ENCODE measurements at places on chromosomes 5 and 9. TPM values are rescaled to one million over a fixed set of nuclear protein-coding genes. Genes with fewer than 3 reads are reported as not detected.

INSL4 gene
- not detected for total RNA-seq

CCL28 gene
- 22.8 TPM for total RNA-seq

C6 gene
- total RNA-seq: not detected

PCDHA12 gene
- not detected for total RNA-seq

DPH7 gene
- total RNA-seq: 26.7 TPM

THBS4 gene
- 1.7 TPM for total RNA-seq

MRNIP gene
- 17.4 TPM for total RNA-seq

GRCh38 chr9:90024409-90024808 lies 419.6 kb downstream of the GADD45G start:
- peaks cover 16% of the 10 kb centered on the region for H3K27me3 ChIP-seq
- H3K36me3 ChIP-seq: no peaks in the 10 kb centered on the region
- no peak overlapping the region for H3K27ac ChIP-seq
- no peak overlapping the region for H3K4me3 ChIP-seq
- no peak for ATAC-seq

GRCh38 chr5:140242890-140243585 lies 59.9 kb downstream of the PFDN1 start:
- H3K27ac ChIP-seq: no peak overlapping the region
- H3K4me1 ChIP-seq: peaks cover 13% of the 10 kb centered on the region
- no peak for ATAC-seq

DNA sequence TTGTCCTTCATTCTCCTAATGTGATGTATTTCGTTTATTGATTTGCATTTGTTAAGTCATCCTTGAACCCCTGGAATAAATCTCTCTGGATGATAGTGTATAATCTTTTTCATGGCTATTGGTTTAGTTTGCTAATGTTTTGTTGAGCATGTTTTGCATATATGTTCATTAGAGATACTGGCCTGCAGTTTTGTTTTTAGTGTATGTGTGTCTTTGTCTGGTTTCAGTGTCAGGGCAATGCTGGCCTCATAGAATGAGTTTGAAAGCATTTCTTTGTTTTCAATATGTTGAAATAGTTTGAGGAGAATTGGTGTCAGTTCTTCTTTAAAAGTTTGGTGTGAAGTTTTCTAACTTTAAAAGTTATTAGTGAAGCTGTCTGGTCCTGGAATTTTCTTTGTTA lies 149.6 kb upstream of the ATP10B start:
- ATAC-seq: no peak
- H3K4me3 ChIP-seq: no peak overlapping the region
- no peak overlapping the region for H3K27ac ChIP-seq

GRCh38 chr5:53381-54174 lies 38.4 kb upstream of the PLEKHG4B start:
- H3K27me3 ChIP-seq: peaks cover 18% of the 10 kb centered on the region
- H3K4me3 ChIP-seq: peak overlapping the region; percentile 44
- peaks cover 4% of the 10 kb centered on the region for H3K4me1 ChIP-seq
- H3K36me3 ChIP-seq: no peaks in the 10 kb centered on the region
- no peak overlapping the region for H3K27ac ChIP-seq

DNA sequence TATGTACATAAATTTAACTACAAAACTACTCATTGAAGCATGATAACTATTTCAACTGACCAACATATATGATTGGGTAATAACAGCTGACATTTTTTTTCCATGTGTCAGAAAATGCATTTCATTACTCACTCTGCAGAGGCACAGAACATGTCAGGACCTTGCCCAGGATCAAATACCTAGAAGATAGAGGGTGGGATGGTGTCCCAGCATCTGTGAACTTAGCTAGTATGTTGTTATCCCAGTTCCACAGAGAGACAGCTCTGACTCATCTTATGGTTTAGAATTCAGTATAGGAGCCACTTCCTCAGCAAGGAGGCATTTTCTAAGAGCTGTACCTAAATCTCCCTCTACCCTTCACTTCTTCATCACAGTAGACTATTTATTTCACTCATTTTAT lies 1198.6 kb upstream of the ACO1 start:
- no peaks in the 10 kb centered on the region for H3K36me3 ChIP-seq
- no peak overlapping the region for H3K27ac ChIP-seq
- H3K27me3 ChIP-seq: no peaks in the 10 kb centered on the region
- H3K4me3 ChIP-seq: no peak overlapping the region
- no peaks in the 10 kb centered on the region for H3K4me1 ChIP-seq
- ATAC-seq: peak; percentile 32

DNA sequence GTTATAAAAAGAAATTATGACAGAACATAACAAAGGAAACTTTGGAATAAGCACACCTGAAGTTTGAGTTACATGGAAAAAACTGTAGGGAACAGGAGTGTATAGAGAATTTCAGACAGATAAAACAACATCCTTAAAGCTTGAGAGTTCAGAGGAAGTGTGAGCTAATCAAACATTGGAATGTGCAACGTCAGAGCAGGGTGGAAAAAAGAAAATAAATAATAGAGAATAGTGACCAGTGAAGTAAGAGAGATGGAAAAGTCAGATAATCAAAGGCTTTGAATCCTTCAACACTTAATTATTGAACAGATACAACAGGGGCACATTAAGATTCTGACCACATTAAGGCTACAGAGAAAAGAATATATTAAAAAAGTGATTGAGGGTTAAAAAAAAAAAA lies 128.5 kb upstream of the CDH10 start:
- H3K27me3 ChIP-seq: no peaks in the 10 kb centered on the region
- no peaks in the 10 kb centered on the region for H3K36me3 ChIP-seq
- H3K27ac ChIP-seq: no peak overlapping the region
- no peak overlapping the region for H3K4me3 ChIP-seq

- no peak overlapping the region for H3K27ac ChIP-seq
- no peak overlapping the region for H3K4me3 ChIP-seq
- no peak for ATAC-seq
- no peaks in the 10 kb centered on the region for H3K36me3 ChIP-seq
- H3K27me3 ChIP-seq: peaks cover 15% of the 10 kb centered on the region
Measured at GRCh38 chr5:179187681-179188575, 127.8 kb downstream of the ZNF354C start.

DNA sequence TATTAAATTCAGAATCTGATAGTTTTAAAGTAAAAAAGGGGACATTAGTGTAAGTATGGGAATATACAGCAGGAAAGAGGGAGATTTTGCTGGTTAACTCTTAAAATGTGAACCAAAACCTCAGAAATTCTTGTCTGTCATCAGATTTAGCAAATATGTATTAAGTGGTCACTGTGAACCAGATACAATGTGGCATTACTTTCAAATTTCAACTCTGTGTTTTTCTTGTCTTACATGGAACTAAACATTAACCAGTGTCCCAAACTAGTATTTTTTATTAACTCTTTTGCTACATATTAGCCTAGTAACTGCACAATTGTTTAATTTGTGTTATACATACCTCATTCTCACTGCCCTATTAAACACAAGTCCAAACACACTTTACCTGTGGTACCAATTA lies 259.9 kb upstream of the RASA1 start:
- H3K4me3 ChIP-seq: no peak overlapping the region
- no peaks in the 10 kb centered on the region for H3K36me3 ChIP-seq
- H3K4me1 ChIP-seq: no peaks in the 10 kb centered on the region
- no peaks in the 10 kb centered on the region for H3K27me3 ChIP-seq

DNA sequence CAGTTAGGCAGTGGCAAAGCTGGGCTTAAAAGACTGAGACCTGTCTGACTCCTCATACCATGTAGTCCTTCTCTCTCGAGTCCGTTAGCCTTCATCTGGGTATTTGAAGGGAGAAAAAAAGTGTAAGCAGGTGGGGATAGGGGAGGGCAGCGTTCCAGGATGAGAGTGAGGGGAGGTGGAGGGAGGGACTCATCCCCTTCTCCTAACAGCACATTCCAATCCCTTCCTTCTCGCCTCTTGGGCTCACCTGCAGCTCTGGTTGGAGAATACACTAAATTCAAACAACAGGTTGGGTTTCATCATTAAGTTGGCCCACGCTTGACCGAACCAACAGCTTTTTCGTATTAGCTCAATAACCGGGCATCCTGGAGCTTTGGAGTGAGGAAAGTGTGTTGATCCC lies 3.6 kb downstream of the NEURL1B start:
- ATAC-seq: no peak
- no peak overlapping the region for H3K4me3 ChIP-seq
- no peak overlapping the region for H3K27ac ChIP-seq
- H3K4me1 ChIP-seq: no peaks in the 10 kb centered on the region
- no peaks in the 10 kb centered on the region for H3K36me3 ChIP-seq

DNA sequence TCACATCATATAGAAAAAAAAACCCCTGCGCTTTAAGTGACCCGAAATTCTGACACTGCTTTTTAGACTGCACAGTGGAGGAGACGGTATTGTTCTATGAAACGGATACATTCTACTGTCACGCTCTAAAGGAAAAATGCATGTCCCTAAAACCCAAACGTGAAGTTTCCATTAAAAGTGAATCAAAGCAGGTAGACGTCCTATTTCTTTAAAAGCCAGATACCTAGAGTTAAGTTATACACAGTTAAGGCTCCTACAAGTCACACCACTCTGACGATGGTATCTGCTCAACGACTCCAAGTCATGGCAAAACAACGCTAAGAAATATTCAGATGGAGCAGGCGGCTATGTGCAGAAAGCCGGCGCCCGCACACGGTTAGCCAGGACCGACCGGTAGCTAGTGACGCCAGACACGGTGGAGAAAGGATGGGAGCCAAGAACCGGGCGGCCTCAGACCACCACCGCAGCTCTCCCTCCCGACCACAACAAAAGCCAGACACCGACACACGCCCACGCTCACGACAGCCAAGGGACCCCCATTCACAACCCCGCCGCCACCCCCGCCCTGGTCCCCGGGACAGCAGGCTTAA lies 734 bp downstream of the SKP1 start:
- peaks cover 52% of the 10 kb centered on the region for H3K36me3 ChIP-seq
- peak; percentile 40 for ATAC-seq
- peak overlapping the region; percentile 97 for H3K4me3 ChIP-seq
- H3K4me1 ChIP-seq: peaks cover 22% of the 10 kb centered on the region
- H3K27me3 ChIP-seq: no peaks in the 10 kb centered on the region

- H3K27ac ChIP-seq: no peak overlapping the region
- H3K27me3 ChIP-seq: no peaks in the 10 kb centered on the region
- peaks cover 20% of the 10 kb centered on the region for H3K36me3 ChIP-seq
- no peak for ATAC-seq
Measured at GRCh38 chr5:53884844-53885243, 324.4 kb downstream of the NDUFS4 start.

DNA sequence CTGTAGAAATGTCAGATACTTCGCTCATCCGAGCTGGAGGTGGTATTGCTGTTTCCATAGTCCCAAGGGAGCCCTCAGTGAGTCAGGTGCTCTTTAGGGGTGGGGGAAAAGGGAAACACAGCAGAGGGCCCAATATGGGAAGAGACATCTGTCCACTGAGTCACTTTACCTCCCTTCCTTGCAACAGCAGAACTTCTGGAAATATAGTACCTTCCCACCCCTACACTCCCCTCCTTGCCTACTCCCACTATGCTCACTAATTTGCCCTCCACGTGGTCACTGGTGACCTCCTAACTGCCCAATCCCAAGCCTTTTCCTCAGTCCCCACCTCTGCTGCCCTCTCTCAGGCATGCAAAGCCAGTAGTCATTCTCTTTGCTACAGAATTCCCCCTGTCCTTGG lies 1.9 kb downstream of the HK3 start:
- no peak overlapping the region for H3K4me3 ChIP-seq
- H3K4me1 ChIP-seq: peaks cover 27% of the 10 kb centered on the region
- no peak overlapping the region for H3K27ac ChIP-seq
- H3K27me3 ChIP-seq: no peaks in the 10 kb centered on the region

All from activated T-helper 17 cell treated with anti-CD3 and anti-CD28 coated beads, Interleukin-2, amount 50 U/mL, for 72 hours (primary cell).